ENCODE measurements at places on chromosomes 5 and 9.

DNA sequence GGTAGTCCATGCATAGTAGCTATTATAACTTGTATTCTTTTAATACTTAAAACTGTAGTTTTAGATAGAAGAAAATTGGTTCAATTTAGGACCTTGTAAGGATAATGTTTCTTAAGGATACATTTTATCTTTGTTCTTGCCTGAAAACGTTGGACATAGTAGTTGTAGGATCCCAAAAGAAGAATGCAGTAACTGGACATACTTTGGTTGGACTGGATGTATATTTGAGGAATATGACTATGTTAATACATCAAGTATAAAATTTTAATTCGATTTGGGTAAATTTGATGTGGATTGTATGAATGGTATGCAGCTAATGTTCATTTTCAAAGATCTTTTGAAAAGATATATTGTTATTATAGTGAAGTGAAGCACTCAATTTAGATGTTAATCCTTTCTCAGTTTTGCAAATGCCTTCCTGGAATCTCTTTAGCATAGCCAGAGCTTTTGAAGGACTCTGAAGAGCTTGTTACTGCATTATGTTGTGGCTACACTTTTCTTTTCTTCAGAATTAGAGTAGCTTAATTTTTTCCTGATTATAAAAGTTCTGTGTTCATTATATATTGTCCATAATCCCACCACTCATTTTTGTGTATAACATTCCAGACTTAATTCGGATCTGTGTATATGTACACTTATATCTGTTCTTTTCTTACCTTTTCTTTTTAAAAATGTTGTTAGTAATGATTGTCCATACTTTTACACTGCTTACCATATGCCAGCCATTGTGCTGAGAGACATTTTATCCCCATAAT lies 41.2 kb downstream of the LRRTM2 start:
- H3K27me3 ChIP-seq, result no peaks in the 10 kb centered on the region
- DNase-seq, result no peak
- peaks cover 4% of the 10 kb centered on the region for H3K4me1 ChIP-seq
- no peak overlapping the region for H3K27ac ChIP-seq

GRCh38 chr5:9233712-9234111 lies 312.2 kb downstream of the SEMA5A start:
- no peaks in the 10 kb centered on the region for H3K36me3 ChIP-seq
- H3K4me1 ChIP-seq, result no peaks in the 10 kb centered on the region
- no peaks in the 10 kb centered on the region for H3K27me3 ChIP-seq
- H3K27ac ChIP-seq, result no peak overlapping the region

DNA sequence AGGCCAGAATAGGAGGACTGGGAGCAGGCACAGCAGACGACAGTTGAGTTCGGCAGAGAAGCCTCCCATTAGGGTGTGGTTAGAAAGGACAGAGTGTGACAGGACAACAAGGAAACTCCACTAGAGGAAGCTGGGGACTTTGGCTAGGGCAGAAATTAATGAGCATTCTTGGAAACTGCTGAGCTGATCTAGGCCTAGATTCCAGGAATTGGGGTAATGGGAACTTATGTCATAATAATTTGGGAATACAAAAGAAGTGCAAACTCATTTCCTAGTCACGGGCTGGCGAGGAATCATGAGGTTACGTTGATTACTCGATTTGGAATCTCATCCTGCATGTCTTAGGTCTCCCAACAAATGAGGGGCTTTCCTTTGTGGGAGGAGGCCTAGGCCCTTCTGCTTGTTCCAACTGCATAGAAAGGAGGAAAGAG lies 144.6 kb upstream of the RPS23 start:
- H3K36me3 ChIP-seq, result no peaks in the 10 kb centered on the region
- no peak for DNase-seq
- H3K27ac ChIP-seq, result no peak overlapping the region
- no peaks in the 10 kb centered on the region for H3K4me1 ChIP-seq
- H3K27me3 ChIP-seq, result no peaks in the 10 kb centered on the region

DNA sequence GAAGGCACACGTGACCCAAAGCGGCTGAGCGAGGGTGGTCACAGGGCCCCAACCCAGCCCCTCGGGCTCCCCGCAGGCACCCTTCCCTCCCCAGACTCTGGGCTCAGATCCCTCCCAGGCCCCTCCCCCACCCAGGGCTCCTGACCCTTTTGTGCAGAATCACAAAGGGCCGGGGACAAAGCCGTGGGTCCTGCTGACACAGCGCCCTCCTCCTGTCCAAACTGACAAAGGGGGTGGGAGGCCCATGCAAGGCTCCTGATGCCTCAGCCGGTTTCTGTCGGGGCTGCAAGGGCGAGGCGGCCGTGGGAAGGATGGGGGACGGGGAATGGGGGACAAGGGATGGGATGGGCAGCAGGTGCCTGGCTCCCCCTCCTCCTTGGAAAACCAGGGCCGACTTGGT lies 43.5 kb upstream of the UBAC1 start:
- H3K36me3 ChIP-seq, result no peaks in the 10 kb centered on the region
- no peaks in the 10 kb centered on the region for H3K27me3 ChIP-seq
- DNase-seq, result no peak
- no peak overlapping the region for H3K4me3 ChIP-seq
- H3K27ac ChIP-seq, result no peak overlapping the region
- no peaks in the 10 kb centered on the region for H3K4me1 ChIP-seq

GRCh38 chr5:131944702-131945550 lies 537 bp downstream of the MEIKIN start:
- no peak overlapping the region for H3K4me3 ChIP-seq
- no peak for DNase-seq

Measured in activated CD8-positive, alpha-beta memory T cell treated with anti-CD3 and anti-CD28 coated beads, Interleukin-2, amount 10 ng/mL, durations not matched to agents 7 days and 5 days (primary cell).